ENCODE measurements at places on chromosomes 3 and 15.

DNA sequence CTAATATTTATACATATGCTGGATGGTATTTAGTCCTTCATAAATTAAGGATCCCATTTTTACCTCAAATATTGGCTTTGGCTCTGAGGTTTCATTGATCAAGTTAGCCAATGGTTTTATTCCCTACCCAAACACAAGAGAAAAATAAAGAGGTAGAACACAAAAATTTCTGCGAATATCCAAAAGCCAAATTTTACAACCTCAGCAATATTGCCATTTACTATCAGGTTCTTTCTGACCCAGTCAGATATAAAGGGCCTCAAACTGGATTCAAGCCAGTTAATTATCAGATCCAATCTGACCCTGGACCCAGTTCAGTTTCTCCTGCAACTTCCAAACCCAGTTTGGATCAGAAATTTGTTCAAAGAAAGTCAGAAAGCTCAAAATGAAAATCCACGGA is 998.1 kb downstream of the SI start:
- no peak for DNase-seq

DNA sequence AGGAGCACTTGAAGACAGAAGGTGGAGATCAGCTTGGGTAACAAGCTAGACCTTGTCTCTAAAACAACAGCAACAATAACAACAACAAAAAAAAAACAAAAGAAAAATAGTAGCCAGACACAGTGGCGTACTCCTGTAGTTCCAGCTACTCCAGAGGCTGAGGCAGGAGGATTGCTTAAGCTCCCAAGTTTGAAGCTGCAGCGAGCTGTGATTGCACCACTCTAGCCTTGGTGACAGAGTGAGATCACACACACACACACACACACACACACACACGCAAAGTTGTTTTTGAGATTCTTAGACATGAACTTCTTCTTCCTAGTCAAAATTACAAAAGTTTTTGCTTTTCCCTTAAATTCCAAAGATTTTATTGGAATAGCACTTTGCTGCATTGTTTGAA is 93.0 kb upstream of the IGSF10 start:
- no peak for DNase-seq

DNA sequence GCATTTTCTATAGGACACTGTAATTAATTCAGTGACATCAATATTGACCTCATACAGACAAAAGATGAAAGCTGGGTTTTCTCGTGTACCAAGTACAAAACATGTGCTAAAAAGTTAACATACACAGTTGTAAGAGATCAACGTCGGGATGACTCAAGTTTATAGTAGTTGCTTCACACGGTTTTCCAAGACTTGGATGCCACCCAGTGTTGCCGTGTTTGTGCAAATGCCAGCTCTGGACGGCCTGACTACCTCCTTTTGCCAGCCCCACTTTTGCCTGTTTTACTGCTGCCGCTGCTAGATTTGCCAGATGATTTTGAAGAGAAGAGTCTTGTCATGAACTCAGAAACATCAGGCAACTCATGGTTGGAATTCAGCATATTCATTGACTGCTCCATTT is 17.6 kb downstream of the EMC7 start:
- no peak for DNase-seq

DNA sequence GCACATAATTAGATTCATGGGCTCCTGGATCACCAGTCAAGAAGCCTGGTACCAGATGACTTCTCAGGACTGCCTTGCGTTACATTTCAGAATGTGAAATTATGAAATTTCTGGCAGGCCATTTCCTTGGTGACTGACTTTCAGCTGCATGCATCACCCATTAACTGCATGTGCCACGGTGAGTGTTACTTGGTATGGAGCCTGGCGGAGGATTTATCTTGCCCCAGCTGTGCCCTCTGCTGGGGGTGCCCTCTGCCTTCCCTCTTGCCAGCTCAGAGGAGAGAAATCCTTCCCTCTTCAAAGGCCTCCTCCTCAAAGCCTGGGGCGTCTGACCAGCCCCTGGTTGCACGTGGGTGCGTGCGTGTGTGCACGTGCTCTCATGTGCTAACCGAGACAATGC is 57.7 kb upstream of the CTSH start:
- no peak for DNase-seq

- DNase-seq: no peak
Observed at GRCh38 chr3:135982922-135983581, 17.5 kb downstream of the PPP2R3A start.

DNA sequence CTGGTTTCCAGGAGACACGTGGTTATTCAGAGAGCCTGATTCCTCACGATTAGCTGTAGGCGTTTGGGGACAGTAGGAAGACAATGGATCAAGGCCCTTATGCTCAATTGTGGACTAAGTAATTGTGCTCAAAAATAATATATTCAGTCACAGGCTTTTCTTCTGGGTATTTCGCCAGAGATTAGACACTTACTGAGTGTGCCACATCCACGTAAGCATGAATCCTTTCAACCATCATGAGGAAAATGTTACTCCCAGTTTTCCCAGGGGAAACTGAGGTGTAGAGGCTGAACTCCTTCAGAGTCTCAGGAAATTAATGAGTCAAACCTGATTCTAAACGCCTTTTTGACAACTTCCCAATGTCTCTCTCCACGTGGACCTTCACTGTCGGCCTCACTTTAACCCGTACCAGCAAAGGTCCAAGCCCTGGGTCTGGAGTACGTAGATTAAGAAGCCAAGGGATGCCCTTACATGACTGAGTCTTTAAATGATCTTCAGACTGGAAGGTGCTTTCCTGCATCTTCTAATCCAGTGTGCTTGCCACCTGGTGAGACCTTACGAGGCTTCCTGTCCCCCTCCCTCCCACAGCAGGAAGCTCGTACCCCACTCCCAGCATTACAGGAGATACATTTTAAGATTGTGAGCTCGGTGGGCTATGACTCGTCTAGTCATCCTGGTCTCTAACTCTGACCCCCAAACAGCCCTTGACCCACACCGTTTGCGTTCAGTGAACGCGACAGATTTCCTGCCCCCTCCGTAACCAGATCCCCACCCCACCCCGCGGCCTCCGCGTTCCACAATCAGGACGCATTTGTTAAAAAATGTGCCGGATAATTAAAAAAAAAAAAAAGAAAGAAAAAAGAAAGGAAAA is 1.7 kb downstream of the PKM start:
- DNase-seq: peak; percentile 77

DNA sequence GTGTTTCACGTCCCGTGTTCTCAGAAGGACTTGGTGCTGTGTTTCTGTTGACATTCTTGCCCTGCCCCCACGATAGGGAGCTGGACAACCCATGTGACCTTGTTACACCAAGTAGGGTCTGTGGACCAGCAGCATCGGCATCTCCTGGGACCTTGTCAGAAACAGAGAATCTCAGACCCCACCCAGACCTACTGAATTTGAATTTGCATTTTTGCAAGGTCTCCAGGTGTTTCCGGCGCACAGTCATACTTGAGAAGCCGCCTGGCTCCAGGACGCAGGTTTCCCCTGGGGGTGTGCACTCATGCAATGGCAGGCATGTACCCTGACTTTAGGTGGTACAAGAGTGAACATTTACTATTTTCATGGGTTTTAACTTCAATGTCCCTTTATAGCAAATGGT is 117.9 kb downstream of the TLE3 start:
- no peak for DNase-seq

GRCh38 chr15:81163961-81164800 is 30.1 kb downstream of the CFAP161 start:
- no peak for DNase-seq

DNA sequence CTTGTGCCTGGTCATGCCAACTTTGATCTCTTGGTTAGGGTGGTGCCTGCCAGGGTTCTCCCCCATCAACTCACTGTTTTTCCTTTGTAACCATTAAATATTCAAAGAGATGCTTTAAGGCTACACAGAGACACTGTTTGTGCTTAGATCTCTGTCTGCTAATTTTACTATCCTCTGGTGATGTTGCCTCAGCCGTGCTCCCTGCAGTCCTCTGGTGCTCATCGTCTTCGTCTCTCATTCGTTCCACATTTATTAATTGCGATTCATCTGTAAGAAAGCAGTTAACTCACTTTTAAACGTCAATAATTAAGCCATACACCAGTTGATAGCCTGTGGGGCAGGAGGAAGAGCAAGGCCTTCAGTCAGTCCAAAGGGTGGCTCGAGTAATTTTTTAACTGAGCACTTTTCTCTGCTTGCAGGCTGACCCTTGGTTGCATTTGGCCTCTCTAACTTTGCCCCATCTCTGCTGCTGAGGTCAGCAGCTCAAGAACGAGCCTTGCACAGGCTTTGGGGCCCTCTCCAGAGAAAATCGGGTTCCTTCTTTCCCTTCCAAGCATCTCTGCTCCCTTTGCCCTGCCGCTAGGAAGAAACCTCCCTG is 62.9 kb downstream of the KLF15 start:
- no peak for DNase-seq

- no peak for DNase-seq
Observed at GRCh38 chr3:48306860-48307530, 26.5 kb downstream of the SPINK8 start.

Data from activated effector memory CD4-positive, alpha-beta T cell treated with anti-CD3 and anti-CD28 coated beads, Interleukin-2, amount 50 U/mL, for 16 hours (primary cell).